ENCODE measurements at places on chromosomes 1 and 21.

- no peak for DNase-seq
These were observed 987 bp downstream of the GPR137B start for GRCh38 chr1:236143104-236143948.

GRCh38 chr1:180489976-180490375 is 12.4 kb downstream of the ACBD6 start:
- DNase-seq, result no peak

- no peak for DNase-seq
These were observed 40.6 kb downstream of the OPTC start for GRCh38 chr1:203534526-203534925.

- peak; percentile 8 for DNase-seq
These were observed 11.2 kb downstream of the AGO1 start for GRCh38 chr1:35894183-35894582.

DNA sequence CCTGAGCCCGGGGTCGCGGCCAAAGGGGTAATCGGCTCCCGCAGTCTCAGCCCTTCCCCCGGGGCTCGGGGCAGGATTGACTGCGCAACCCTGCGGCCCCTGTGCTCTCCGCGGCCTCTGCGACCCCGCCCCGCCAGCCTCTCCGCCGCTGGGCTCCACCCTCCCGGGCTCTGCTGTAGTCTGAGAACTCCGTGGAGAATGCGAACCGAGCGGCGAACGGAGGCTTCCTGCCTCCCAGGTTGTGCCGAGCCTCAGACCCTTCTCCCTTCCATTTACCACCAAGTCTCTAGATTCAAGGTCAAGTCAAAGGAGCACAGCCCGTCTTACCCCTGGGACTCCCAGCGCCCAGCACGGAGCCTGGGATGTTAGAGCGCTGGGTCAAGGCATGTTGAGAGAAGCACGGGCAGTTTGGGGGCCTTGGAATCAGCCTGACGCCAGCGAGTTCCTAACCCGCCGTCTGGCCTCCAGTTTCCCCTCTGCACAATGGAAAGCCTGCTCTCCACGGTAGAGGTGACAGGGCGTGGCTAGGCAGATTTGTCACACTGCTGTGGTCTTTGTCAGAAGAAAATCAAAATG is 3.0 kb downstream of the ATP2B4 start:
- DNase-seq, result no peak

- no peak for DNase-seq
These were observed 217.0 kb downstream of the DNAH14 start for GRCh38 chr1:225146478-225146877.
